Activated gamma-delta T cell treated with anti-CD3 and anti-CD28 coated beads, Interleukin-2, amount 50 U/mL, for 16 hours (primary cell): ENCODE measurements at places on chromosomes 1 and 21.
A peak's percentile ranks its signal among the peaks of the same experiment; 100 is the strongest.

- DNase-seq = no peak
Observed at GRCh38 chr21:28636752-28637691, 355.7 kb downstream of the LTN1 start.

GRCh38 chr1:21324368-21325141 lies 34.3 kb upstream of the ECE1 start:
- peak; percentile 62 for DNase-seq

- DNase-seq = no peak
Observed at GRCh38 chr1:157124855-157125254, 13.3 kb downstream of the ETV3 start.

- DNase-seq = no peak
Observed at GRCh38 chr1:54364995-54365394, 41.2 kb downstream of the SSBP3 start.

DNA sequence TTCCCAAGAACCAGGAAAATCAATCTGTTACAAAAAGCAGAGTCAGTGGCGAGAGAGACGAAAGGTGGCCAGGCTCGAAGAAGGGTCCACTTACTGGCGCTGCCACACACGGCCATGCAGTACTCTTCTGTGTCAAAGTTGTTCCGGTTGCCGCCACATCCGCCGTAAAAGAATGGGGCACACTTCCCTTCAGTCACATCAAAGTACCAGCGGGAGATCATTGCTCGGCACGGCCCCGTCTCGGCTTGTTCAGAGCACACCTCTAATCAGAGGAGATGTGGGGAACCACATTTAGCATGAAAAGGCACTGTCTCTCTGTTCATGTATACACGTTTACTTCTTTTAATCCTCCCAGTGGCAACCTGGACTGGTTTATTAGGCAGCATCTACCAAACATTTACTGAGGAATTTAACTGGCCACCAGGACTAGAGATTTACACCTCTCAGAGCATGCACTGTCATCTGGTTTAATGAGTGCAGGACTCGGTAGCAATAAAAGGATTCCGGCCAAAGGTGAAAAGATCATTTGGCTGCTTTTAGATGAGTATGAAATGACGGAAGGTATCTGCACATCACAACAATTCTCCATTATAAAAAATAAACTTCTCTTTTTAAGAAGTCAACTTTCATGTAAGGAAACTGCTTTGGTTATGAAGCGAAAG lies 170.5 kb downstream of the APP start:
- peak; percentile 1 for DNase-seq

DNA sequence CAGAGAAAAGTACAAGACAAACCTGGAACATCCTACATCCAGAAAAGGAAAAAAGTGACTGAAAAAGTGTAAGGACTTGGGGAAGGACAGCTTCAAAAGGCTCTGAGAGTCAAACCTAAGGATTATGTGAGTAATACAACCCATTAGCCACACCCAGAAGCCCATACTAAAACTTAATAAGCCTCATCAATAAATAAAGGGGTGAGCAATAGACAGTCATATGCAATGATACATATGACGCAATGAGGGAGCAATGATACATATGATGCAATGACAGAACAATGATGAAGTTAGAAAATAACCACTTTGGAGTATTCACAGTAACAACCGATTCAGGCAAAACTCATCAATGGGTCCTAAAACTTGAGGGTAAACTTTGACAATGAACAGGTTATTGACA lies 50.1 kb downstream of the BRWD1 start:
- DNase-seq = no peak

DNA sequence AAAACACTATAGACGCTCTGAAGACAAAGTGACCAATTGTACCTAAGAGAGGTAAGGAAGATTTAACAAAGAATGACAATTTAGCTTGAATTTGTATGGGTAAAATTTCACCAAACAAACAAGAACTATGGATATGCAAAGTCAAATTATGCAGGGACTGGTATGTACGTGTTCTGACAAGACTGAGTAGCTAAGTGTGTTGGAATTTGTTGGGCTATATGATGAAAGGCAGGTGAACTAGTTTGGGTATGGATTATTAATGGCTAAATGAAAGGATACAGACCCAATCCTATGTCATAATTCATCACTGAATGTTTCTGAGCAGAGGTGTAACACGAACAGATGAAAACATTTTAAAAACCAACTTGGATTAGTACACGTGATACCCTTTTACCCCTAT lies 7.6 kb downstream of the DNTTIP2 start:
- no peak for DNase-seq
